Lung (tissue), 17 donors: ENCODE measurements at places on chromosomes 6 and 20. TPM values are rescaled to one million over a fixed set of nuclear protein-coding genes. Genes with fewer than 3 reads are reported as not detected.

Gene RAB32
- total RNA-seq: 30.0 TPM

- DNase-seq: peak; percentile 35
- no peak overlapping the region for H3K4me3 ChIP-seq
- no peaks in the 10 kb centered on the region for H3K27me3 ChIP-seq
- no peaks in the 10 kb centered on the region for H3K36me3 ChIP-seq
- H3K4me1 ChIP-seq: peaks cover 6% of the 10 kb centered on the region
- H3K27ac ChIP-seq: no peak overlapping the region
These were observed 3.7 kb downstream of the SAPCD1 start for GRCh38 chr6:31765910-31766794.

DNA sequence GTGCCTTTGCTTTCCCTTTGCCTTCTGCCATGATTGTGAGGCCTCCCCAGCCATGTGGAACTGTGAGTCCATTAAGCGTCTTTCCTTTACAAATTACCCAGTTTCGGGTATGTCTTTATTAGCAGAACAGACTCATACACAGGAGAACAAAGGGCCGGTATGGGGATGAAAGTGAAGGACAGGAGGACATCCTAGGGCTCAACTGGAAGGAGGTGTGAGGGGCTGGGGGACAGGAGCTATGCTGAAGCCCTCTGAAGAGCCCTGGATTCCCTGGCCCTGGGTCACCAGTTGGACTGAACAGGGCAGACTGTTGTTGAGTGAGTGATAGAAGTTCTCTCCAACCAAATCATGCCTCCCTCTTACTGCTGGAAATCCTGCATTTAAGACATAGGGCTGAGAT lies 105.8 kb downstream of the SCML4 start:
- DNase-seq: no peak
- no peaks in the 10 kb centered on the region for H3K27me3 ChIP-seq
- no peak overlapping the region for H3K27ac ChIP-seq
- H3K4me3 ChIP-seq: no peak overlapping the region
- H3K36me3 ChIP-seq: no peaks in the 10 kb centered on the region

DNA sequence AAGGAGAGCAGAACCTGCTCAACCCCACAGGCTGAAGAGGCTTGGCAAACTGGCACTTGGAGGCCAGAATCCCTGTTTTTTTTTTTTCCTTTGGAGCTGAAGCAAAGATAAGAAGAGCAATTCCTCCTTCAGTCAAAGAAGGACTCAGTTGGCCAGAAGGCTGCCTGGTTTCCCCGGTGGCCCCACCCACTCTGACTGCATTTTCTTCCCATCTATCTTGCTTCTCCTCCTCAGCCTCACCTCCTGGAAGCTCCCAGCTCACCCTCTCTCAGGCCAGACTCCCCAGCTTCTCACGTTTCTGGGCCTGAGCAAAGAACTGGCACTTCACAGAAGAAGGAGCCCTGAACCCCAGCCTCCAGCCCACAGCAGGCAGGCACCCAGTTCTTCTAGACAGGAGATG lies 2.4 kb downstream of the LRFN2 start:
- peaks cover 10% of the 10 kb centered on the region for H3K4me1 ChIP-seq
- no peaks in the 10 kb centered on the region for H3K36me3 ChIP-seq
- DNase-seq: no peak
- H3K27ac ChIP-seq: no peak overlapping the region
- H3K27me3 ChIP-seq: peaks cover 35% of the 10 kb centered on the region

Gene CASS4
- 19.7 TPM for total RNA-seq

- H3K4me3 ChIP-seq: peak overlapping the region; percentile 31
- peak; percentile 95 for DNase-seq
- H3K27ac ChIP-seq: peak overlapping the region; percentile 83
- no peaks in the 10 kb centered on the region for H3K27me3 ChIP-seq
- H3K4me1 ChIP-seq: no peaks in the 10 kb centered on the region
These were observed 73.0 kb upstream of the NHSL1 start for GRCh38 chr6:138572167-138572875.

Gene ISM1
- total RNA-seq: 13.6 TPM

Gene TMEM151B
- total RNA-seq: 0.21 TPM

Gene FHL5
- 15.0 TPM for total RNA-seq

Gene GMEB2
- total RNA-seq: 12.9 TPM

DNA sequence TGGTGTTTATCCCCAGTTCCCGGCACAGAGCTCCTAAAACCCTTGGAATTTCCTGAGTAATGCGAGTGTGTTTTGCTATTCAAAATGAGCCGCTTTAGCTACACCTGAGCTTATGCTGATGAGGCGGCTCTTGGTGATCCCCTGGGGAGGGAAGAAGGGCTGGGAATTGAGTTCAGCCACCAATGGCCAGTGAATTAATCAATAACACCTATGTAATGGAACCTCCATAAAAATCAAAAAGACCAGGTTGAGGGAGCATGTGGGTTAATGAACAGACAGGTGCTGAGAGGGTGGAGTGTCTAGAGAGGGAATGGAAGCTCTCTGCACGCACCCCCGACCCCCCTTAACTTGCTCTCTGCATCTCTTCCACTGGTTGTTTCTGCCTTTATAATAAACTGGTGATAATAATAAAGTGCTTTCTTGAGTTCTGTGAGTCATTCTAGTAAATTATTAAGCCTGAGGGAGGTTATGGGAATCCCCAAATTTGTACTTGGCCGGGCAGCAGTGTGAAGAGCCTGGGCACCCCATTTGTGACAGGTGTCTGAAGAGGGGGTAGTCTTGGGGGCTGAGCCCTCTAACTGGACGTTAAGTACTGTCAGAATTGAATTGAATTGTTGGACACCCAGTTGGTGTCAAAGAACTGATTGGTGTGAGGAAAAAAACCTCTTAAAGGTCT lies 24.6 kb upstream of the SERPINB1 start:
- H3K4me1 ChIP-seq: peaks cover 3% of the 10 kb centered on the region
- no peak for DNase-seq
- H3K4me3 ChIP-seq: no peak overlapping the region
- H3K27ac ChIP-seq: no peak overlapping the region
- H3K27me3 ChIP-seq: no peaks in the 10 kb centered on the region
- no peaks in the 10 kb centered on the region for H3K36me3 ChIP-seq
